ENCODE measurements at places on chromosomes 3 and 15. TPM values are rescaled to one million over a fixed set of nuclear protein-coding genes. Genes with fewer than 3 reads are reported as not detected.

- no peak for DNase-seq
Observed at GRCh38 chr3:13881536-13882410, 1.9 kb upstream of the WNT7A start.

The ADGRG7 gene
- polyA plus RNA-seq: not detected

- no peak for DNase-seq
Observed at GRCh38 chr3:101261506-101261905, 58.9 kb downstream of the IMPG2 start.

- DNase-seq: no peak
Observed at GRCh38 chr3:149203758-149204157, 17.9 kb downstream of the CP start.

DNA sequence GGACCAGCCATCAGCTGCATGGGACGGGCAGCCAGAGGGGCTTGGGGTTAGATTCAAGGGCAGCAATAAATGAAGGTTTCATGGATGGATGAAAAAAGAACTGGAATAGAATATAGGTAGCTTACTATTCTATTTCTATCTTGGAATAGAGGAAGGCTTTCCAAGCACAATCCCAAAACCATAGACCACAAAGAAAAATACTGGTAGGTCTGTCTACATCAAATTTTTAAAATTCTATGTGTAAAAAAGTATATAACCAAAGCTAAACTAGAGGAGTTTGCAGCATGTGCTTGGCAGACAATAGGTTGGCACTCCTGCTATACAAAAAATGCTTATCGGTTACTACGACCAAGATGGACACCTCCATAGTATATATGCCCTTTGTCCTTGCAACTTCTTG lies 7.2 kb upstream of the FBLN2 start:
- no peak for DNase-seq

The SLC24A1 gene
- 8.0 TPM for polyA plus RNA-seq

DNA sequence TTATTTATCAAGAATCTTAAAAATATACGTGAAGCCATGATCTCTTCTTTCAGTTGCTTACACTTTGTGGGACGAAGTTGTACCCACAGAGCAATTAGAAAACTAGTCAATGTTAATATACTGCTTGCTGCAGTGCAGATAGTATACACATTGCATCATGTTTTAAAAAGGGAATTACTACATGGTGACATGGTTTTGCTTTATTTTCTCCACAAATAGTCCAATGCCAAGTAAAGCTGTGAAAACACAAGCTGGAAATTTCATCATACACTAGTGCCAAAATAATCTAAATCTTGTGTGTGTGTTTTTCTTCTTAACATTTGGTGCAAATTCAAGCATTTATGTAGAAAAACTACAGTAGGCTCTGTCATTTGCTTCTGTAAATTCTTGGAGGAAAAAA lies 233.0 kb downstream of the EPHA3 start:
- DNase-seq: no peak

DNA sequence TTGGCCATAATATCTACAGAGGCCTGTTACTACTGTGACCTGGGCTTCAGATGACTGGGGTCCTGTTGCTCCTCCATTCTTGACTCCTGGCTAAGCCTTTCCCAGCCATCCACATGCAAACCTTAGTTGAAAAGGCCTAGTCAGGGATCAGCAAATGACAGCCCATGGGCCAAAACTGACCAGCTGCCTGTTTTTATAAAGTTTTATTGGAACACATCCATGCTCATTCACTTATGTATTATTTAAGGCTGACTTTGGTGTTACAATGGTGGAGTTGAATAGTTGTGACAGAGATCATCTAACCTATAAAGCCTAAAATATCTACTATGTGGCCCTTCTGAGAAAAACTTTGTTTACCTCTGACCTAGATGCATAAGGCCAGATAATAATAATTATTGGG lies 16.8 kb upstream of the SLC4A7 start:
- DNase-seq: no peak

The CCR9 gene
- not detected for polyA plus RNA-seq

The FILIP1L gene
- 67.5 TPM for polyA plus RNA-seq

GRCh38 chr3:152826476-152826875 lies 8.5 kb upstream of the P2RY1 start:
- no peak for DNase-seq

DNA sequence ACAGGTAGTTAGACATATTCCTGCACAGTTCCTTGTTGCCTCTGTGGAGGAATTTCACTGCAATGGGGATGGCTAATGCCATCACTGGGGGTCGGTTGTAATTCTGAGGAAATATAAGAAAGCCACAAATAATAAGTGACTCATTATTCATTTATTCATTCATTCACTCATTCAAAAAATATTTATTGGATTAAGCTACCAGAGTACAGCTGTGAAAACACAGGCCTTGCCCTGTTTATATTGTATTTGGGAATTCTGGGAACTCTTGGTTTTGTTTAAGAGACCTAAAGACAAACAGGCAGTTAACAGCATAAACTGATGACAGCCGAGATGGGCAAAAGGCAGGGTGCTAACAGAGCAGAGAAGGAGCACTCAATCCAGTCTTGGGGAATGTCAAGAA lies 23.6 kb downstream of the PTX3 start:
- no peak for DNase-seq

GRCh38 chr15:63970621-63971426 lies 75.5 kb downstream of the DAPK2 start:
- peak; percentile 45 for DNase-seq

DNA sequence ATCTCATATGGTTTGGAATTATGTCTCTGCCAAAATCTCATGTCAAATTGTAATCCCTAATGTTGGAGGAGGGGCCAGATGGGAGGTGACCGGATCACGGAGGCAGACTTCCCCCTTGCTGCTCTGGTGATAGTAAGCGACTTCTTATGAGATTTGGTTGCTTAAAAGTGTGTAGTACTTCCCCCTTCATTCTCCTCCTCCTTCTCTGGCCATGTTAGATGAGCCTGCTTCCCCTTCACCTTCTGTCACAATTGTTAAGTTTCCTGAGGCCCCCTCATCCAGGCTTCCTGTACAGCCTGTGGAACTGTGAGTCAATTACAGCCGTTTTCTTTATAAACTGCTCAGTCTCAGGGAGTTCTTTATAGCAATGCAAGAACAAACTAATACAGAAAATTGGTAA lies 51.1 kb downstream of the NEDD4 start:
- DNase-seq: no peak

DNA sequence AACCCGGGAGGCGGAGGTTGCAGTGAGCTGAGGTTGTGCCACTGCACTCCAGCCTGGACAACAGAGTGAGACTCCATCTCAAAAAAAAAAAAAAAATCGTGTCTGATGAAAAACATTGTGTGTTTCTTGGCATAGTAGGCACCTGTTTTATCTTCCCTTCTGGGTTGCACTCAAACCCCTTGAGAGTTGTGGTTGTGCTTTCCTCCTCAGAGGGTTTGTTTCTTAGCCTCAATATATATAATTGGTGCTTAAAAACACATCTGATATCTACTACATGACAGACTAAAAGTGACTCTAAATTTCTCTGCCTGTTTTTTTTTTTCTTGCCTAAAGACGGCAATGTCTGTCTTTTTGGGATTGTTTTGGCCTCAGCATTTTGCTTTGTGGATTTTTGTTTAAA lies 7.6 kb downstream of the NR1D2 start:
- DNase-seq: no peak

The THBS1 gene
- polyA plus RNA-seq: 65.1 TPM

The ADAMTS17 gene
- polyA plus RNA-seq: 8.1 TPM

The CHAC1 gene
- polyA plus RNA-seq: 6.5 TPM

DNA sequence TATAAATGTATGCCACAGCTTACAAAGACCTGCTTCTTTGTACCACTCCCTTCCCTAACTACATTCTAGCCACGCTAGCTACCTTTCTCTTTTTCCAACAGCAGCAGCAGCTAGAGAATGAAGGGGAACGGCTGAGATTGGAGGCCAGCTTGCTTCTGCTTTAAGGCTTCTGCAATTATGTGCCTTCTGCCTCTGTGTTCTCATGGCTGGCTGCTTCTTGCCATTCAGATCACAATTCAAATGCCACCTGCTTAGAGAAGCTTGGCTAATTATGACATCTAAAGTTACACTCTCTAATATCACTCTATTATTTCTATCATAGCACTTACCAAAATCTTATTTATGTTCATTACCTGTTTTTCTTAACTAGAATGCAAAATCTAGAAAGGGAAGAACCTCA lies 95.2 kb downstream of the RYK start:
- no peak for DNase-seq

All from muscle of back (tissue), 13 donors.